ENCODE measurements at places on chromosomes 16 and 17.

GRCh38 chr16:56506941-56507340 is 12.9 kb downstream of the BBS2 start:
- no peak for DNase-seq

DNA sequence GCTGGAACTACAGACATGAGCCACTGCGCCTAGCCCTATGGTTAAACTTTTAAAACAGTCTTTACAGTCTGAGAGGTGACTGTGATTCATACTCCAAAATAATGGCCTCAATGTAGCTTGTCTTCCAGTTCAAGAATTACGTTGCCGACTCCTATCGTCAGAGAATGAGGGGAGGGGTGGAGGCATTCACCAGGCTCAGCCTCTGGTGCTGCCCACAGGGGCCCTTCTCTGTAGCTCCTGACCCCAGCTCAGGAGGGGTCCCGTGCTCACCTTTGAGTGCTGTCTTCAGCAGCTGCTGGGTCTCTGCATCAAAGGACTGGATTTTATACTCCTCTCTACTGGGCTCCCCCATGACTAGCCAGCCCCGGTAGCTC is 1.2 kb downstream of the MIF4GD start:
- DNase-seq, result no peak

GRCh38 chr17:1438593-1439083 is 17.4 kb downstream of the CRK start:
- no peak for DNase-seq

- DNase-seq, result peak; percentile 53
Observed at GRCh38 chr16:50213939-50214519, 52.3 kb upstream of the ADCY7 start.

- peak; percentile 30 for DNase-seq
Observed at GRCh38 chr17:50534222-50534978, 1.9 kb downstream of the EPN3 start.

DNA sequence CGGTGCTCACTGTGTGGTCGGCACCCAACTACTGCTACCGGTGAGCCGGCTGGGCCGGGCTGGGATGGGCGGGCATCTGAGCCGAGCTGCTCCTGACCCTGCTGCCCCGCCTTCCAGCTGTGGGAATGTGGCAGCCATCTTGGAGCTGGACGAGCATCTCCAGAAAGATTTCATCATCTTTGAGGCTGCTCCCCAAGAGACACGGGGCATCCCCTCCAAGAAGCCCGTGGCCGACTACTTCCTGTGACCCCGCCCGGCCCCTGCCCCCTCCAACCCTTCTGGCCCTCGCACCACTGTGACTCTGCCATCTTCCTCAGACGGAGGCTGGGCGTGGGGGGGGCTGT is 6.9 kb downstream of the TBX6 start:
- DNase-seq, result no peak

DNA sequence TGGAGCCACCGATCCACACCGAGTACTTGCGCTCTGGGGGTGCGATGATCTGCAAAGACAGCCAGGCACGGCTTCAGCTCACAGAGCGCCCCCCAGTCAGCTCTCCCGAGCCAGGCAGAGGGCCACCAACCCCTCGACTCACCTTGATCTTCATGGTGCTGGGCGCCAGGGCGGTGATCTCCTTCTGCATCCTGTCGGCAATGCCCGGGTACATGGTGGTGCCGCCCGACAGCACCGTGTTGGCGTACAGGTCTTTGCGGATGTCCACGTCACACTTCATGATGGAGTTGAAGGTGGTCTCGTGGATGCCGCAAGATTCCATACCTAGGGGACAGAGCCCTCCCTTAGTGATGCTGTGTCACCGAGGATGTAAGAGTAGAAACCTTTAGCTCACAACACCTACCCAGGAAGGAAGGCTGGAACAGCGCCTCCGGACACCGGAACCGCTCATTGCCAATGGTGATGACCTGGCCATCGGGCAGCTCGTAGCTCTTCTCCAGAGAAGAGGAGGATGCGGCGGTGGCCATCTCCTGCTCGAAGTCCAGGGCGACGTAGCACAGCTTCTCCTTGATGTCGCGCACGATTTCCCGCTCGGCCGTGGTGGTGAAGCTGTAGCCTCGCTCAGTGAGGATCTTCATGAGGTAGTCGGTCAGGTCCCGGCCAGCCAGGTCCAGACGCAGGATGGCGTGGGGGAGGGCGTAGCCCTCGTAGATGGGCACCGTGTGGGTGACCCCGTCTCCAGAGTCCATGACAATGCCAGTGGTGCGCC is 1.6 kb downstream of the ACTG1 start:
- peak; percentile 55 for DNase-seq

- DNase-seq, result no peak
Observed at GRCh38 chr16:53695070-53695469, 8.6 kb downstream of the RPGRIP1L start.

GRCh38 chr17:41692722-41693521 is 4.2 kb downstream of the EIF1 start:
- DNase-seq, result peak; percentile 46

- DNase-seq, result no peak
Observed at GRCh38 chr16:1613728-1614455, 1.7 kb downstream of the CRAMP1 start.

- DNase-seq, result no peak
Observed at GRCh38 chr17:871751-872519, 89.8 kb downstream of the MRM3 start.

DNA sequence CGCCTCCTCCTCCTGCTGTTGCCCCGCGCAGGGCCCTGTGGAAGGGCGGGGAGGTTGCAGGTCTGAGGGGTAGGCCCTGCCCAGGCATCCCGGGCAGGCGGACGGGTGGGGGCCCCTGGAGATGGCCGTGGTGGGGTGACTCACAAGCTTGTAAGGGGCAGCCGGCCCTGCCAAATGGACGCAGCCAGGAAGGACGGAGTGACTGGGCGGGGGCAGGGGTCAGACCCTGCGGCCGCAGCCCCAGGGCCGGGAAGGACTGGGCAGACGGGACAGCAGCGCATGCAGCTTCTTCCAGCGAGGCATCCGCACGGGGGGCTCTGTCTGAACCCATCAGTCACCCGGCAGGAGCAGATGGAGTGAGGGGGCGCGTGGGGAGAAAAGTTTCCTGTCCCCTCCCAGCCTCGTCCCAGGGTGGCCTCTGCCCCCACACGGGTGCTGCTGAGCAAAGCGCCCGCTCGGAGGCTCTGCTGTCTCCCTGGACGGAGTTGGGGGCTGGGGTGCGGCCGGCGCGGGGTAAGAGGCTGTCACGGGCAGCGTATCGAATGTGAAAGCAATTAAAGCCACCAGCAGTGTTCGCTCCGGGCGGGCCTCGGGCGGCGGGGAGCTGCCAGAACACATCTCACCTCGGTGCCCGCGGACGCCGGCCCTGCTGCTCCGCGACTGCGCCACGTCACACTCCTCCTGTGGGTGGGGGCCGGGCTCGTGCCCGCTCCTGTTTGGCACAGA is 5.4 kb upstream of the PRR35 start:
- no peak for DNase-seq

- no peak for DNase-seq
Observed at GRCh38 chr17:41565338-41565737, 6.5 kb downstream of the KRT9 start.

GRCh38 chr17:63487014-63487339 is 10.1 kb downstream of the ACE start:
- DNase-seq, result no peak

Measured in CD4-positive, alpha-beta memory T cell (primary cell).